Progenitor cell of endocrine pancreas (in vitro differentiated cells): ENCODE measurements at places on chromosomes 1 and 21.

- DNase-seq, result no peak
Observed at GRCh38 chr1:31926853-31927660, 11.1 kb downstream of the PTP4A2 start.

GRCh38 chr21:44093761-44094160, 13.4 kb upstream of the PWP2 start:
- DNase-seq, result no peak

DNA sequence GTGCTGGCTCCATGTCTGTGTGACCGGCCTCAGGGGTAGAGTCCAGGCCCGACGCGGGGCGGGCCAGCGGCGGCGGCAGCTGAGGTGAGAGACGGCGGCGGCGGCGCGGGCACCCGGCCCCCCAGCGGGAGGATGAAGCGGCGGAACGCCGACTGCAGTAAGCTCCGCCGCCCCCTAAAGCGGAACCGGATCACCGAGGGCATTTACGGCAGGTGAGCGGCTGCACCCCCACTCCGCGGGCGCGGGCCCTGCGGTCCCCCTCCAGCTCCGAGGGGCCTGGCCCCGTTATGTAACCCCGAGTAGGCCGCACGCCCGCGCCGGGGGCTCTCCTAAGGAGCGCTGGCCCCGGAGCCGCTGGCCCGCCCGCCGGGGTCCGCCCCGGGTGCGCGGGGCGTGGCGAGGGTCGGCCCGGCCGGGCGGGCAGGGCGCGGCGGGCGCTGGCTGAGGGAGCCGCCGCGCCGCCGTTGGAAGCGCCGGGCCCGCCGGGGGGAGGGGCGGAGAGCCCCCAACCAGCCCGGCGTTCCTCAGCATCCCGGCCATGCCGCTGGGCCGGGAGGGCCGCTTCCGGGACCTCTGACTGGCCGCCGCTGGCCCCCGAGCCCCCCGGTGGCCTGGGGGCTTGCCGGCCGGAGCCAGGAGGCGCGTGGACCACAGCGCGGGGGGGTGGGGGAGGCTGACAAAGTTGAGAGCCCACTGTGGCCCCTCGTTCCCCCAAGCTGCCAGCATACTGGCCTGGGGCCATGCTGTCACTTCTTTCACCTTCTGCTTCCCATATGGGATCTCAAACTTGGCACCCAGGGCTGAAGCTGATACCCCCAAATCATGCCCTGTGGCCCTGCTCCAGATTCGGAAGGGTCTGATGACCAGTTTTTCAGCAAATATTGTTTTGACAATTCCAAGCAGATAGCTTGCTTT, 527 bp downstream of the MACO1 start:
- DNase-seq, result no peak

GRCh38 chr1:51189421-51190073, 46.5 kb upstream of the RNF11 start:
- DNase-seq, result peak; percentile 13

DNA sequence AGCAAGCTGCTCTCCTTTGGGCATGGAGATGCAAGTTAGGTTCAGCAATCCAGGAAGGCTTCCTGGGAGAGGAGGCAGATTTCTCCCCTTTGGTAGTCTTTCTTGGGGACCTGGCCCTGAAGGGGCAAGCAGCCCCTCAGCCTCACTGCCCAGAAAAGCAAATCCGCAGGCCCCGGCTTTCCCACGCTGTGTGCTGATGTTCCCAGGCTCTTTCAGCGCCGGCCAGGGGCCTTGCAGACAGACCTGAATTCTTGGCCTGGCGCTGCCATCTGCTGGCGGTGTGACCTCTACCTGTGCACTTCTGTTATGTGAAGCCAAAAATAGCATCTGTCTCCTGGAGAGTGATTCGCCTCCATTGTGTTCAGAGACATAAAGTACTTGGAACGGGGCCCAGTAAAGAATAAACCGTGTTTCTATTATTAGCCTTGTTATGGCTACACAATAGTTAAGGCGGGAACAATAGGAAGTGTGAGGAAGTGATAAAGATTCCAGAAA, 64.8 kb downstream of the ALPL start:
- peak; percentile 45 for DNase-seq

DNA sequence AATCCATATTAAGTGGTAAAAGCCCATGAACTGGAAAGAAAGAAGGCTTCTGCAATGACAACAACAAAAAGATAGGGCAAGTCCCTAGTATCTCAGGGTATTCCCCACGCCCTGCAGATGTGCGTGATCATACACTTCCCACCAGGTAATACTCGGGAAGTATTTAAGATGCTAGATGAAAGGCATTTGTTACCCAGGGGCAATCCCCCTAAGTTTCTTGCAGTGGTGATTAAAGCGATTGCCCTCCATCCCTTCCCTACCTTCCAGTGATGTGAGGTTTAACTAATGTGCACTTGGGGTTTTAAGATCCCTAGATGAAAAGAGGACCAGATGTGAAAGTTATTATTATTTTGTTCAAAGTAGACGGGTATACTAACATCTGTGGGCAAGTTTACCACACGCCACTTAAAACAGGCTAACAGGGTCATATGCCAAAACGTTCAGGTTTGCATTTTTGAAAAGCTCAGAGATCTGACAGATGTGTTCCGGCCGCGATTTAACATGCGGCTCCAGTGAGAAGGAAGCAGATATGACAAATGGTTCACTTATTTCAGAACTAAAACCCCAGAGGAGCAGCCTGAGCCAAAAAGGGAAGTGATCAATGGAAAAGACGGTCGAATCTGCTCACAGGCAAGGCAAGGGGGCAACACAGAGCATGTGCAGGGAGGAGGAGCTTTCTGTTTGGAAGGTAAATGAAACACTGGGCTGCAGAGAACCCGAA, 17.4 kb downstream of the TIAM1 start:
- DNase-seq, result no peak

- no peak for DNase-seq
Observed at GRCh38 chr1:172540635-172541034, 7.7 kb downstream of the SUCO start.

GRCh38 chr1:151981178-151981525, 12.5 kb downstream of the S100A10 start:
- no peak for DNase-seq
